Activated T-helper 9 cell treated with anti-CD3 and anti-CD28 coated beads, Interleukin-2, amount 50 U/mL, for 16 hours (primary cell): ENCODE measurements at places on chromosomes 11 and 22.

DNA sequence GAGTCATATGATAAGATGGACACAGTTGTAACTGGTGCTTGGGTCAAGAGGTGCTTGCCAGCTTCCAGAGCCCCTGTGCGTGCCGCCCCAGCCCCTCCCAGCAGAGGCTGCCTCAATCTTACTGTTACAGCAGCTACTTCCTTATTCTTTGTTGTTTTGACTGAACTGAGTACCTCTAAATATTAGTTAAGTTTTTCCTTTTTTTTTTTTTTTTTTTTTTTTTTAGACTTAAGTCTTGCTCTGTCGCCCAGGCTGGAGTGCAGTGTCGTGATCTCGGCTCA, 8.8 kb downstream of the ZBED4 start:
- DNase-seq = no peak

DNA sequence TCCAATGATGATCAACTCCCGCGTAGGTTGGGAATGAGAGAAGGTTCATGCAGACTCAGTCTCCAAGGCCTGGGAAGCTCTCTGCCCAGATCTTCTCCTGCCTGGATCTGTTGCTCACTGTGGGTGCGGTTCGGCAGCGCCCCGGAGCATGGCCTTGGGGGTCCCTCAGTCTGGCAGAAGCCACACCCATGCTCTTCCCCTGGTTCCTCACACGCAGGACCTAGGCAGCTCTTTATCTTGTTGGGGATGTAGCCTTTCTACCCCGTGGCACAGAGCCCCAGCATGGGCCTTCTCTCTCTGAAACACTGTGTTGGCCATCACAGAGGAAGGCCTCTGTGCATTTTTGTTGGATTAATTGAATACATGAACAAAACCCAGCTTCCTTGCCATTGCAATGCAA, 1461.6 kb downstream of the BRD1 start:
- no peak for DNase-seq

GRCh38 chr11:69335781-69336405, 41.9 kb downstream of the MYEOV start:
- no peak for DNase-seq

DNA sequence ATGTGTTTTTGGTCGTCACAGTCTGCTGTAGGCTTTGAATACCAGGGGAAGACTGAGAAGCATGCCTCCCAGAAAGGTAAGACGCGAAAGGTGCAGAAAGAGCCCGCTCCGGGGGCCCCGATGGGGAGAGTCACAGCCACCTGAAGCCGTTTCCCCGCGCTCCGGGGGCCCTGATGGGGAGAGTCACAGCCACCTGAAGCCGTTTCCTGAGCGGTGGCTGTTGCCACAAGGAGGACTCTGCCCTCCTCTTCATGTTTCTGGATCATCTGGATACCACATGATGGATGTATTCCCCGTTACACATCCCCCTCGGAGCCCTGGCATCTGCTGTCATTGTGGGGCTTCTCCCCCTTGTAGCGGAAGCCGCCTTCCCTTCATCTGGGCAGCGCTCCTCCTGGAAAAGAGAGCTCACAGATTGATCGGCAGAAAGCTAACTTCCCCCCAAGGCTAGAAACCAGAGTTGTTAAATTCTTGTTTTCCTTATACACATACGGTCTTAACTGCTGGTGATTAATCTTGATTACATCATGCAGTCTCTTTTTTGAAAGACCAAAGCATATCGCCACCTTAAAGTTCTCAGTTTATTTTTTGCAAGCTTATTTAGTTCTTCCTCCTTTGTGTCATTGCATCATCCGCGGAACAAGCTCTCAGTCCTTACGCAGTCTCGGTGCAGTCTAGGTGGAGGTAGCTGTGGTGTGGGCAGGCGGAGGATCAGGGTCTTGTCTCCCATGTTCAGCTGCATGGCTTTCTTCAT, 17.5 kb downstream of the CTTN start:
- no peak for DNase-seq
